ENCODE measurements at places on chromosomes 12 and 14.
A peak's percentile ranks its signal among the peaks of the same experiment; 100 is the strongest.

DNA sequence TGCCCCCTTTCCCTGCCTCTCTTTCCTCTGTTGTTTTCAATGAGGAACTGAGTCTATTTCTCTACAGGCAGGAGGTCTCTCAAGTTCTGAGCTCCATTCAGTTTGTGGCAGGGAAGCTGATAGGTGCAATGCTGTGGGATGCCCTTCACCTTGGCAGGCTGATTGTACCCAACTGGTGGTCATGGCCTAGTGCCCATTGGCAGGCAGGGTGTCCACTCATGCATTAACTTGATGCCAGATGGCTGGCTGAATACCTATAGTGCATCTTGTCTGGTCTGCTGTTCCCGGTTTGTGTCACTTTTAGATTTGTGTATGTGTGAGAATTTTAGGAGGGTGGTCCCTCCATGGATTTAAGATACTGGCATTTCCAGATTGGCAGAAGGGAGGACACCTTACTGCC lies 20.0 kb upstream of the ITGA5 start:
- no peak for DNase-seq

DNA sequence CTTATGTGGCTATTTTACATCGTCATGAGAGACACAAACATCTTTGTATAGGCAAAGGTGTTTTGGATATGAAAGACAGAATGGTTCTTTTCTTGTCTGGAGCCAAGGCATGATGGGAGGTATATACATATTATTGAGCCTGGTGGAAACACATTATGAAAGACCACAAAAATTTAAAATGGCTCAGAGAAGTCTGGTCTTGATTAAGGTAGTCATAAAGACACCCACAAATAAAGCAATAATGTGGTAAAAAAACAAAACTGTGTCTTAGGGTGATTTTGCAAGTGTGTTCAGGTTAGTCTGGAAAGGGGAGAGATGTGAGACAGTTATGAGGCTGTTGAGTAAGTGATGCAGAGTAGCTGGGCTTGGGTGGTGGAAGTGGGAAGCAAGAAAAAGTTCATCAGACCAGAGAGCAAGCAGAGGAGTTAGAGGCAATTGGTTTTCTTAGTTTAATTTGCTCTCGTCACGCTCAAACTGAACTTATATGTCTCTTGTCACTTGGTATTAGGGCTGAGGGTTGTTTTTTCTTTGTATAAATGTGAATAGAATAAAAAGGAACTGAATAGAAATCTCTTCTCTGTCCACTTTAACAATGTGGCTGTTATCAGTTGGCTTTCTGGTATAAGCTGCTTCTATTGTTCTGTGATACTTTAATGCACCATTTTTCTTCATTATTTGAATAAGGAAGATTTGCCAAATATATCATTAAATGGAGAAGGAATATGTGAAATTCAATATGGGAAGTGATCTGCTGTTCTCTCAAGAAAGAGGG lies 115.0 kb downstream of the AKAP6 start:
- DNase-seq: no peak

DNA sequence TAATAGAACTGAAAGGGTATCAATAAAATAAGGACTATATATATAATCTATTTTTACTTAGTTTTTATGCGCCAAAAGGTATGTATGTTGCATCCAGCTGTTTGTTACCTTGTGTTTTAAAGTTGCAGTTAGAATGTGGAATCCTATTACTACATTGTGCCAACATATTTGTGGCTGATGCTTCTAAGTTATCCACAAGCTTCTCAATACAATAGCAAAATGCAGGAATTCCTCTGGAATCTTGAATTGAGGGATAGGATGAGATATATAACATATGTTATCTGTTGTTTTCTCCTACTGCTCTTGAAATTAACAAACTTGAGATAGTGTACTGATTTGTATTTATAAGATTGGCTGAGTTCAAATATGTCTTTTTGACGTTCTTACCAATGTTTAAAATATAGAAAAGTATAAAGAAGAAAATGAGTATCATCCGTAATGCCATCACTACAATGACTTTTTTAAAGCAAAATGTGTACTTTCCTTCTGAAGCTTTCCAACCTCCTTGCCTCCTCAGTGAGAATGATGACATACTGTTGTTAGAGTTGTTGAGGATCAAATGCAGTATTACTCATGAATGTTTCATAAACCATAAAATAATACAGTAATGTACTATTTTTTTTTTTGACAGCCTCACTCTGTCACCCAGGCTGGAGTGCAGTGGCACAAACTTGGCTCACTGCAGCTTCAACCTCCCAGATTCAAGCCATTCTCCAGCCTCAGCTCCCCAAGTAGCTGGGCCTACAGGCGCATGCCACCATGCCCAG lies 6.6 kb downstream of the RAP1B start:
- no peak for DNase-seq

DNA sequence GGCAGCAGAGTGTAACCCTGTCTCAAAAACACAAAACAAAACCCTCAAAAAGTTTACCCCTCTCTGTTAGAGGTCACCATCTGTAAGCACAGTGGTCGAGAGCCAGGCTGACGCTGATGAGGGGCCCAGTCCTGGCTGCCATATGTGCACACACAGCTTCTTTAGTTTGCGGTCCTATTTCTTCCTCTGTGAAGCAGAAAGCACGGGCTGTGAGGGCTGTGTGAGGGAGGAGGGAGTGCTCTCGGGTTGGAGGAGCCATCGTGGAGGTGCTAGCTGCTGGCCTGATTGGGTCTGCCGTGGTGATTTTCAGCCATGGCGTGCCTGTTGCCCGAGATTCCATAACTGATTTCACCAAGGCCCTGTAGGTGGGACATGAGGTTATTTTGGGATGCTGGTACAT lies 3.5 kb downstream of the ULK1 start:
- DNase-seq: no peak

GRCh38 chr12:54890339-54890738 lies 36.0 kb downstream of the MUCL1 start:
- DNase-seq: no peak

DNA sequence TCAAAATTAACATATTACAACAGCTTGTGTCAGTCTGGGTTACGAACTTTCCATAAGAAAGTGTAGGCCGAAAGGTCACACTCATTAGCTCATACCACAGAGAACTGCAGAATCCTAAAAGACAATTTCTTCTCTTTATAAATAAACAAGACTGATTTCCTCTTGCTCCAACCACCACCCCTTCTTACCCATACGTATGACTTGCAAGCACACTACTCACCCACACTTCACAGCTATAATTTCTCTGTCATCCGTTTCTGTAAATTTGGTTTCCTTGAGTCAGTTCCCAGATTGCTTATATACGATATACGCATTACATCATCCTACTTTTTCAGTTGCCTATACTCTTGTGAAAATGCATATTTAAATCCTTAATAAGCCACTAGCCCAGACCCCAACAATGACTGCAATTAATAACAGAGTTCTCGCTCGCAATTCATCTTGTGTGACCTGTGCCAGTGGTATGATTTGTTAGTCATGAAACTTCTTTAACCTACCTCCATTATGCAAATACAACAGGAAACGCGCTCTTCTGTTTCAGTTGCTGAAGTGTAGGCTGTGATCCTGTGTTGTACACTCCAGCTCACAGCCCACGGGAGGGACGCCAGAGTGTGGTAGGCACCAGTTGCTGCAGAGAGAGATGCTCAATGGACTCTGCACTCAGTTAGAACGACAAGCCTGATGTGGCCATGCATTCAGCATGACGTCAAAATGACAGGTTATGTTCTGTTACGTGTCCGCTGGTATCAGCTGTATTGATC lies 417.6 kb downstream of the PDZRN4 start:
- DNase-seq: no peak

GRCh38 chr12:130537051-130537450 lies 179.0 kb downstream of the RIMBP2 start:
- no peak for DNase-seq

DNA sequence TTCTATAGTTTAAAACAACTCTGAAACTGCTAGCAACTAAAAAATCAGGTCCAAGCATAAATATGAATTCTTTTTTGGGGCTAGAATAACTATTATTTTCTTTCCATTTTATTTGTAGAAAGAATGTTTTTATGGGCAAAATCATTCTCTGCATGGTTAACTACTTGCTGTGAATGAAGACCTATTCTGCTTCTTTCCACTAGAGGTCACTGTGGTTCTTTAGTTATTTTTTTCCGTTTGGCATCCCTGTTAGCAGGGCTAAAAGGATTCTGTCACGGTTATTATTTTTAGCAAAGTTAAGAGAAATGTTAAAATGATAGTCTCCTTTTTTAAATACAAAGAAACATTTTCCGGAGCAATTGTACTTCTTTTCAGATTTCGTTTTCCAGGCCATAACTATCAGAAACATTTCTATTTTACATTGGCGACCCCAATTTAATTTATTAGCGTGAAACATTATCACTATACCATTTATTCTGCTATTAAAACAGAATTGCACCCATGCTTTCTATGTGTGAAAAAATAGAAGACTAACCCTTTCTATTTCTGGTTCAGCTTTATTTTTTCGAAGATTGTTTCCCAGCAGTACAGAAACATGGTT lies 404.8 kb downstream of the ATP23 start:
- no peak for DNase-seq

DNA sequence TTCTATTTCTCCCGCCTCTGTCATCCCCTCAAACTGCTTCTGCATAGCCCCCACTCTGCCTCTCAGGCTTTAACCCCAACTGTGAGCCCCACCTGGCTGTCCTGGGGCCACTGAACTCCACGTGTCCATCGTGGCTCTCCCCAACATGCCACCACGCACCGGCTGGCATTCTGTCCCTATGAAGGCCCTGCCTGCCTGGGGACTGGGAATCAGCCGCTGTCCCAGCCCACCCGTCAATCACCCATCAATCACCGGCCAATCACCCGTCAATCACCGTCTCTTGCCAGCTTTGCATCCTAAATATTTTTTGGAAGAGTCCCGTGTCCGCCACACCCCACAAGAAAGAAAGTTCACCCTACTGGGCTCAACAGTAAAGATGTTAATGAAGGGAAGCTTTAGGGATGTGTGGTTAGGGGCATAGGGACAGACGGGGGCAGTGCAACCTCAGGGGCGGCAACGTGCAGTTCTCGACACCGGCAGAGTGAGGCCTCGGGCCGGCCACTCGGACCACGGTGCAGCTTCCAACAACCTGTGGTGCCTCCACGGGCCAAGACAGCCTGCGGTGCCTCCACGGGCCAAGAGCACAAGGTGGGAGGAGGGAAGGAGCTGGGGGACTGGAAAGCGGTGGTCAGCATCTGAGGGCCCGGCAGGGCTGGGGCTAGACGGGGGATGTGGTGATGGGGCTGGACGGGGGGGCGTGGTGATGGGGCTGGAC lies 85.6 kb downstream of the GALNT9 start:
- no peak for DNase-seq

- DNase-seq: peak; percentile 52
These were observed at the start of gene VPS37B for GRCh38 chr12:122895704-122896636. Gene VPS37B, minus strand, starts transcription at chr12:122896124. Its CDS starts 62 bp downstream, at chr12:122896062.

DNA sequence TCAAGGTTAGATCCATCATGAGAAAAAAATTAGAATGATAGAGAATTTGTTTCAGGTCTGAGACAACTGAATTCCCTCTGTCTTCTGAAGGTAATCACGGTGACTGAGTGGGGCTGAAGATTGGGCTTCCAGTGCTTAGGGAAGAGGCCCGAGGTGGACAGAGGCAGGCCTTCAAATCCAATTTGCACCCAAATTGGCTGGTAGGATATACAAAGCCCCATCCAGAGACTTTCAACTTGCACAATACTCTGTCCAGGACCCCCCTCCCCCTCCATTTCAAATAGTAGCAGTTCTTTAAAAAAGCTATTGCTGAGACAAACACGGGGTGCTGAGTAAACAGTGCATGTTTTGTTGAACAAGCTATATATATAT lies 3.6 kb upstream of the FOXG1 start:
- no peak for DNase-seq

GRCh38 chr14:43165651-43166050 lies 1341.4 kb downstream of the FSCB start:
- no peak for DNase-seq

DNA sequence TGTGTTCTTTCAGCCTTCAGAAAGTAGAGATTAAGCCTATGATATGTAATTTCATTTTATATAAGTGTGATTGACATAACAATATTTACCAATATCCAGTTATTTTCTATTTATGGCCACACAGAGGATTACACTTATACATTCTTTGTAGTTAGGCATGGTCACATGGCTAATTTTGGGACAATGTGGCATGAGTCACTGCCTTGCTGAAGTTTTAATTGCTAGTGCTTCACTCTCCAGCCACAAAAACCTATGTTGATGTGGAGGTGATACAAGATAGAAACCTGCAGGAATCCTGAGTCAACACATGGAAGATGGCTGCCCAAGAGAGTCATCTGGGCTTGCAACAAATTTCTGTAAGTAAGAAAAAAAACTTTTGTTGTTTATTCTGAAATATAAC lies 17.0 kb downstream of the CLEC14A start:
- DNase-seq: no peak

GRCh38 chr12:81461163-81461562 lies 298.0 kb downstream of the PPFIA2 start:
- no peak for DNase-seq

DNA sequence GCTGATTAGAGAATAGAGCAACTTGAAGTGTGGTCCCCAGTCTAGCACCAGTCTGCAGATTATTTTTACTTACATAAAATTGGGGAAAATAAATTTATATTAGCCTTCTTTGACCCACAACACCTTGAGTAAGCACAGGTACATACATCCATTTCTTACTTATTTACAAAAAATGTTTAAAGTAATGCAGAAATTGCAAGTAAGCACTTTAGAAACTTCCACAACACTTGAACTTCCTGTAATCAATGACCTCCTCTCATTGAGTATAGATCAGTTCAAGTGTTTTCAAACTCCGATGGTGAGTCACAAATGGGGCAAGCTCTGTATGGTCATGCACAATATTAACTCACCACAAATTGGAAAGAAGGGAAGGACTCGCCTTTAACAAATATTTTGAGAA lies 83.3 kb downstream of the KIF21A start:
- no peak for DNase-seq

- no peak for DNase-seq
These were observed 1.0 kb downstream of the ATXN7L3B start for GRCh38 chr12:74538491-74539258.

GRCh38 chr12:92403210-92404175 lies 257.8 kb upstream of the BTG1 start:
- no peak for DNase-seq

GRCh38 chr14:62743118-62743517 lies 302.1 kb downstream of the KCNH5 start:
- no peak for DNase-seq

- no peak for DNase-seq
These were observed 1.4 kb downstream of the KTN1 start for GRCh38 chr14:55581342-55581771.

DNA sequence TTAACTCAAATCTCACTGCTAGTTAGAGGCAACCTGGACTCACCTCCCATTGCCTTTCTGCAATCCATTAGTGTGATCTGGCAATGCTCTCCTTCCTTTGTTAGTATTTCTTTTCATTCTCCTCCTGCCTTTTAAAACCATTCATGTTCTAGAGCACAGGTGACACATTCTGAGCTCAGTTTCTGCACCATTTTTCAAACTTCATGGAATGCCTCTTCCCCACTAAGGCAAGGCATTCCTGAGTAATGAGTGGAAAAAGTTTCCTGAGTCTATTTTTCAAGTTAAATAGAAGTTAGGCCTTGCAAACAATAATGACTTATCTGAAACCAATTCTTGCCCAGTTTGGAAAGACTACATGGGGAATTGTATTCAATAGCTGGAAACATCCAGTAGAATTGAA lies 1001.8 kb downstream of the BCL11B start:
- no peak for DNase-seq

- no peak for DNase-seq
These were observed 1.1 kb downstream of the MIS18BP1 start for GRCh38 chr14:45251912-45252311.

GRCh38 chr12:55745361-55746173 lies 2.6 kb downstream of the GDF11 start:
- no peak for DNase-seq

GRCh38 chr12:31647086-31647491 lies 12.4 kb upstream of the ETFBKMT start:
- no peak for DNase-seq

GRCh38 chr14:73049428-73049827 lies 8.9 kb upstream of the RBM25 start:
- no peak for DNase-seq
